ENCODE measurements at places on chromosomes 11 and 22.

DNA sequence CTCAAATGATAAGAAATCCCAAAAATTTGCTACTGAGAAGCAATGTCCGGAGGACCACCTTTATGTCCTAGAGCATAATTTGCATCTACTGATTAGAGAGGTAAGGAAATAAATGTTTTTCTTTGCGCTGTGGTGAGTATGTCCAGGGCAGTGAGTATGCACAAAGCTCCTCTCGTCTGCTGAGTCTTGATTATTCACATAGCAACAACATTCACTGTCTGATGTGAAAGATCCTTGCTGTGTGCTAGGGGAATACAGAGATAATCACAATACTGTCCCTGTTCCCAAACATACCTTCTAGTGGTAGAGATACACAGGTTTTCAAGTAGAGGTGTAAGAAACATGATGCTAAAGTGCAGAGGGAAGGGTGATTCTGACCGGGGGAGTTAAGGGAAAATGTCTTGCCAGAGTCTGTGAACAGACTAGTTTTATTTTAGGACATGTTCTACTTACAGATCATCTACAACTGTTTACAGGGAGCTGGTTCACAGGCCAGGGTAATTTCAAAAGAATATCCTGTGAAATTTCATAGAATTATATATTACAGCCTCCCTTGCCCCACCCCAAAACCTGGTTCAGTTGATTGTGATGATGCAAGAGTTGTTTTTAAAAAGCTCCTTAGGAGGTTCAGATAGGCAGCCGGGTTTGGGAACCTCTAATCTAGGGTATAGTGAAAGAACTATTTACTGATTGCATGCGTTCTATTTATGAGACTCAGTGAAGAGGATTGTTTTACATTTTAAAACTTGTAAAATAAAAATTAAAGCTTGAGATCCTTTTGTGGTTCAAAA, 12.6 kb downstream of the MED17 start:
- no peaks in the 10 kb centered on the region for H3K4me1 ChIP-seq
- H3K4me3 ChIP-seq, result no peak overlapping the region
- H3K36me3 ChIP-seq, result peaks cover 81% of the 10 kb centered on the region
- H3K27me3 ChIP-seq, result no peaks in the 10 kb centered on the region

DNA sequence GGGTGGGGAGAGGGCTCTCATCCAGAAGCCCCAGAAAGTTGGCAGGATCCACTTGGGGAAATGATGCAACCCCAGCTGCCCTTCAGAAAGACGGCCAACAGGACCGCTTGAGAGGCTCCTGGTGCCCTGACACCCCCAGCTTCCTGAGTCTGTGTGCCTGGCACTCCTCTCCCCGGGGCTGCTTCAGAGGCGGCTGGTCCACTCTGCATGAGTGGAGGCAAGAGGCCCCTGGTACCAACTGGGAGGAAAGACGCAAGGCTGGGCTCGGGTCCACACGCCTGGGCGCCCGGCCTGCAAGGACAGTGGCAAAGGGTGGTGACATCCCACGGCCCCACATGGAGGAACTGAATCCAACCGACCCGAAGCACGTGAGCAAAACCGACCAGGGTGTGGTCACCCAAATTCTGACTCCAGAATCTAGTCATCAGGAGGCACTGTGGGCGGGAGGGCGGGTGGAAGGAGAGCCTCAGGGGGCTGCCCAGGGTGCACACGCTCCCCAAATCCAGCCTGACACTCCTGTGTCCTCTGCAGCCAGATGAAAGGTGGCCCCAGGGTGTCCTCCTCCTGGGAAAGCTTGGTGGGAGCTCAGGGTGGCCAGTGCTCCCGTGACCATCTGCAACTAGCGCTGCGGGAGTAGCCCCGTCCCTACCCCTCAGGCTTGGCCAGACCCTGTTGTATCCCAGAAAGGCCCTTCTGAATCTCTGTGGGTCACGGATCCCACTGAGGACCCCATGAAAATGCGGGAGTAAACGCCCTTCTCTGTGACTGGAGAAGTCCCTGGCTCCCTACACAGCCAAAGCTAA, 3.7 kb downstream of the RNH1 start:
- peaks cover 17% of the 10 kb centered on the region for H3K4me1 ChIP-seq
- DNase-seq, result peak; percentile 90
- no peaks in the 10 kb centered on the region for H3K27me3 ChIP-seq
- H3K27ac ChIP-seq, result peak overlapping the region; percentile 100

DNA sequence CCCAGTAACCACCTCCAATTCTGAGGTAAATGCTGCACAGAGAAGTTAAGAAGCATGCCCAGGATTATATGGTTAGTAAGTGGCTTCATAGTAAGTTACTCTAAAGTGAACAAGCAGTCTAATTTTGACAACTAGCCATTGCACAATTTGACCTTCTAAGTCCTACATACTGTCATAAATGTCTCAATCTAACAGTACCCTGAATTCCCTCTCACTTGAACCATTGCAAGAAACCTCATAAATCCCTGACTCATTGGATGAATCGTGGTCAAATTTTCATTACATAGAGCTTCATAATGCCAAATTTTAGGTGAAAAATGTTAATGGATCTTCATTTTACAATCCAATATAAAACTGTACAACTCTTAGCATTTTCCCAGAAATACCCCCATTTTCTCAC, 217.3 kb upstream of the GRIA4 start:
- DNase-seq, result no peak
- H3K4me3 ChIP-seq, result no peak overlapping the region
- H3K36me3 ChIP-seq, result no peaks in the 10 kb centered on the region
- H3K27ac ChIP-seq, result no peak overlapping the region
- no peaks in the 10 kb centered on the region for H3K27me3 ChIP-seq

DNA sequence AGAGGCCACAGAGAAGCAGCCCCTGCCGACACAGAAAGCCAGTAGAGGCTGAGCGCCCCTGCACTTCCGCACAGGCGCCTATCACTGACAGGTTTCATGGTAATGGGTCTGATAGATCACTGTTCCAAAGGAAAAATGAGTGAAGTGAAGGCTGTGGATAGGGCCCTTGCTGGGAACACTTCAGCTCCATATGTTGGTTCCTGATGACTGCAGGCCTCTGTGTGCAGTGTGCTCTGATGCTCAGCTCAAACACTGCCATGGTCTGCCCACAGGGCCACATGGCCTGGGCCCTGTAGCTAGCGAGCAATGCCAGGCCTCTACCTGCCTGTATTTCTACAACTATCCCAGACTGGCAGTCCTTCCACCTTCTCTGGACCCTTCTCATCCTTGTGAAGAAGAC, 62.7 kb upstream of the CLTCL1 start:
- H3K36me3 ChIP-seq, result peaks cover 13% of the 10 kb centered on the region
- DNase-seq, result no peak
- H3K27ac ChIP-seq, result no peak overlapping the region
- no peak overlapping the region for H3K4me3 ChIP-seq
- H3K27me3 ChIP-seq, result no peaks in the 10 kb centered on the region

- H3K36me3 ChIP-seq, result no peaks in the 10 kb centered on the region
- H3K27ac ChIP-seq, result peak overlapping the region; percentile 34
- H3K27me3 ChIP-seq, result no peaks in the 10 kb centered on the region
- H3K4me3 ChIP-seq, result no peak overlapping the region
Measured at GRCh38 chr11:61923166-61924063, 6.0 kb upstream of the RAB3IL1 start.

GRCh38 chr11:299951-300735, 817 bp upstream of the IFITM5 start:
- DNase-seq, result peak; percentile 42
- no peak overlapping the region for H3K27ac ChIP-seq
- H3K36me3 ChIP-seq, result no peaks in the 10 kb centered on the region
- no peaks in the 10 kb centered on the region for H3K27me3 ChIP-seq
- H3K4me1 ChIP-seq, result no peaks in the 10 kb centered on the region

DNA sequence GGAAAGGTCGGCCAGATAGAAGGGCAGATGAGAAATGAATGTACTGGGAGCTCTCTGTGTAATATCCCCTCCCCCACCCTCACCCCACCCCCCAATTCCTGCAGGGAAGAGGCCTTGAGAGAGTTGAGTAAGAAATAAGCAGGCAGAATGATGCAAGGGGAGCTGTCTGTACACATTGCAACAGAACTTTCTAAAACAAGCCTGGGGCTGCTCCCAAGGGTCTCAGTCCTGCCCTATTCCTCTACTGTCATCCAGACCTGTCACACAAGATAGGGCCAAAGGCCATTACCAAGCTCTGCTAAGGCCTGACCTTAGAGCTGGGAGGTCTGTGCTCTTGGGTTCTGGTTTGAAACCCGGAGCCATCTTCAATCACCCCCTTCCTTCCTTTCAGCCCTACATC, 5.7 kb upstream of the DGAT2 start:
- peak; percentile 73 for DNase-seq
- no peaks in the 10 kb centered on the region for H3K36me3 ChIP-seq
- H3K4me3 ChIP-seq, result no peak overlapping the region
- peaks cover 25% of the 10 kb centered on the region for H3K4me1 ChIP-seq
- H3K27ac ChIP-seq, result no peak overlapping the region

GRCh38 chr11:81647374-81647773, 1086.3 kb downstream of the FAM181B start:
- no peak overlapping the region for H3K27ac ChIP-seq
- no peaks in the 10 kb centered on the region for H3K27me3 ChIP-seq
- no peak overlapping the region for H3K4me3 ChIP-seq
- H3K4me1 ChIP-seq, result no peaks in the 10 kb centered on the region

DNA sequence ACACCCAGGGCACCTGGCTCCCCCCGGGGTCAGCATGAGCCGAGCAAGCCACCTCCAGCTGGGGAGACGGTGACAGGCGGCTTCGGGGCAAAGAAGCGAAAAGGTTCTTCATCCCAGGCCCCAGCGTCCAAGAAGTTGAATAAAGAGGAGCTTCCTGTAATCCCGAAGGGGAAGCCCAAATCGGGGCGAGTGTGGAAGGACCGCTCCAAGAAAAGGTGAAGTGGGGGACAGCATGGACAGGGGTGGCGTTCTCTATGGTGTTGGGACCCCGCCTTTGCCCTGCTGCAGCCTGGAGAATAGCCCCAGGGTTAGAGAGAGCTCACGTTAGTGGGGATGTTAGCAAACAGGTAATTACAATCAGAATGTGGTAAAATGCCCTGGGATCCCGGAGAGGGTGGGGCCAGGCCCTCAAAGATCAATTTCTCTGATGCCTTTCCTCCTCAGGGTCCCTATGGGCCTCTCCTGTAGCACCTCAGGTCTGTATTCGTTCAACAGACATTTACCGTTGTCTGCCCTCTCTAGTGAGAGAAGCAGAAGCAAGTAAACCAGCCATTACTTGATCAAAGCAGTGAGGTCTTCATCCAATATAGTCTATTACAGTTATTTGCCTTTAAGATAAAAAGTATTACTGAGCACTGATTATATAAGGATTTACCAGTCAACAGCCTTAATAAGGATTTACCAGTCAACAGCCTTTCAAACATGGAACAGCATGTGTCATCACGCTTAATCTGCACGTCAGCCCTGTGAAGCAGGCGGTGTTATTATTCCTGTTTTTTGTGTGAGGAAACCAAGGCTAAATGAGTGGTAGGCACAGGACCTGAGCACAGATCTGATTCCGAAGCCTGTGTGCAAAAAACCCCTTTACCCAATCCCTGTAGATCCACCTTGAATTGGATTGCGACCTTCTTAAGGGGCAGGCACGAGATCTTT, 1.0 kb downstream of the CCDC86 start:
- no peaks in the 10 kb centered on the region for H3K27me3 ChIP-seq
- H3K4me3 ChIP-seq, result peak overlapping the region; percentile 87
- no peaks in the 10 kb centered on the region for H3K36me3 ChIP-seq
- peaks cover 35% of the 10 kb centered on the region for H3K4me1 ChIP-seq
- peak; percentile 60 for DNase-seq

DNA sequence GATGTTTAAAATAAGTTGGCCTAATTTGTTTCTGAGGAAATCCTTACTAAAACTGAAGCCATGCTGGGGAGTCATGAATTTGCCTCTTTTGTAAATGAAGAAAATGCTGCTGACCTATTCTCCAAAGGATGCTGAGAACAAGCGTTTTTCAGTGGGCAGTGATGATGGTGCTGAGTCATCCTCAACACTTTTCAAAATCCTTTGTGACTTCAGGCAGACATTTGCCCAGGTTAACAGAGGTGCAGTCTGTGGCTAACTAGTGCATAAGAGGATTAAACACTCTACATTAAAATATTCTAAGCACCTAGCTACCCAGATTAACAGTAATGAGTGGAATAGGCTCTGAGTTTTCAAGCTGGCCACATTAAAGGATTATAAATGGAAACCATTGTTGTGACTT, 509.0 kb downstream of the DLG2 start:
- DNase-seq, result peak; percentile 2
- H3K4me3 ChIP-seq, result no peak overlapping the region
- no peaks in the 10 kb centered on the region for H3K4me1 ChIP-seq
- no peaks in the 10 kb centered on the region for H3K27me3 ChIP-seq
- H3K36me3 ChIP-seq, result no peaks in the 10 kb centered on the region

- H3K27ac ChIP-seq, result no peak overlapping the region
- DNase-seq, result no peak
- no peaks in the 10 kb centered on the region for H3K4me1 ChIP-seq
- H3K27me3 ChIP-seq, result no peaks in the 10 kb centered on the region
- H3K4me3 ChIP-seq, result no peak overlapping the region
Measured at GRCh38 chr11:59413646-59414045, 12.6 kb downstream of the OR5A2 start.

GRCh38 chr22:22943521-22944267, 56.1 kb downstream of the IGLL5 start:
- peaks cover 4% of the 10 kb centered on the region for H3K4me1 ChIP-seq
- H3K36me3 ChIP-seq, result no peaks in the 10 kb centered on the region
- no peak for DNase-seq

DNA sequence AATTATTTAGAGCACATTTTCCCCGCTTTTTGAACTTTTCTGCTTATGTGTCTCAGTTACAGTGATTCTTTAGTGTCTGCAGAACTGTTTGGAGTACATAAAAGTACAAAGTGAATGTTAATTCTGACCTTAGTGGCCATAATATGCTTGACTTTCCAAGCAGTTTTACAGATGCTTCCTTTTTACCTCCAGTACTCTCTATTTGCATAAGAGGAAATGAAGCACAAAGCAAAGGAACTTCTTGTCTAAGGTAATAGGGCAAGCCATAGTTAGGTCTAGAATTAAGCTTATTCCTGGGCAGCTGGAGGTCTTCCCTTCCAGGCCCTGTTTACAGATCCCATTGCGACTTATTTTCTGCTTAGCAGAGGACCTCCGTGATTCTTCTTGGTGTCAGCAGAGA, 3.6 kb downstream of the GTPBP1 start:
- H3K27ac ChIP-seq, result no peak overlapping the region
- no peaks in the 10 kb centered on the region for H3K27me3 ChIP-seq
- no peaks in the 10 kb centered on the region for H3K36me3 ChIP-seq
- no peak overlapping the region for H3K4me3 ChIP-seq
- DNase-seq, result no peak

DNA sequence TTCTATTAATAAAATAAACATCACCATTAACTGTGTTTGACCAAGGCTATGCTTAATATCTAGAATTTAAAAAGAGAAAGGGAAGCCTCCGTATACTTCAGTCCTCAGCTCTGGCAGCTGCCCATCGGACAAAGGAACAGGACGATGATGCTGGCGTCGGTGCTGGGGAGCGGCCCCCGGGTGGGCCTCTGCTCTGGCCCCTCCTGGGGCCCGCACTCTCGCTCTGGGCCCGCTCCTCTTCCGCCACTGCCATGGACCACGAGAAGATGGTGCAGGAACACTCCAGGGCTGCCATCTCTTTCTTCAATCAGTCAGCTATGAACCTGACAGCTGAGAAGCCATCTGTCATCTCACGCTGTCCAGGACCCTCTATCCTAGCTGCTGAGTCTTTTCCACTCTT, 25.3 kb downstream of the PDHX start:
- no peak overlapping the region for H3K4me3 ChIP-seq
- peaks cover 11% of the 10 kb centered on the region for H3K36me3 ChIP-seq
- no peaks in the 10 kb centered on the region for H3K27me3 ChIP-seq
- peaks cover 15% of the 10 kb centered on the region for H3K4me1 ChIP-seq

GRCh38 chr11:6482441-6482840, 1.1 kb downstream of the TIMM10B start:
- peak overlapping the region; percentile 96 for H3K4me3 ChIP-seq
- peaks cover 19% of the 10 kb centered on the region for H3K4me1 ChIP-seq
- peaks cover 38% of the 10 kb centered on the region for H3K36me3 ChIP-seq
- no peaks in the 10 kb centered on the region for H3K27me3 ChIP-seq
- H3K27ac ChIP-seq, result peak overlapping the region; percentile 94
